ENCODE measurements at places on chromosomes 16 and 17.

GRCh38 chr16:86918637-86919036, 340.3 kb downstream of the FOXL1 start:
- DNase-seq = no peak

GRCh38 chr17:21816592-21817567, 124.6 kb downstream of the KCNJ18 start:
- DNase-seq = no peak

DNA sequence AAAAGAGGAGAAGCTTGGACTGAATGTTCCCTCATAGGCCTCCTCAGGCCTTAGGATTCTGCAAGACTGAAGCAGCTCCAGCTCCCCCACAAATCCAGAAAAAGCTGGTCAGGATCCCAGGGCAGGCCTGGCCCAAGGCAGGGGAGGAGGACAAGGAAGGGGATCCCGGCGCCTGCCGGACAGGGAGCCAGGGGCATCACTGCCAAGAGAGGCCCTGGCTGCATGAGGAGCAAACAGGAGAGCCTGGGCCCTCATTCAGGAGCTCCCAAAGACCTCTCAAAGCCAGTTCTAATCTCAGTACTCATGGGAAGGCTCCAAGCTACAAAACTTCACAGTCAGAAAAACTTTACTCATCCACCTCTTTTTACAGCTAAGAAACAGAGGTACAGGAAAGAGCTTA, 67.3 kb downstream of the ZNF423 start:
- no peak for DNase-seq

DNA sequence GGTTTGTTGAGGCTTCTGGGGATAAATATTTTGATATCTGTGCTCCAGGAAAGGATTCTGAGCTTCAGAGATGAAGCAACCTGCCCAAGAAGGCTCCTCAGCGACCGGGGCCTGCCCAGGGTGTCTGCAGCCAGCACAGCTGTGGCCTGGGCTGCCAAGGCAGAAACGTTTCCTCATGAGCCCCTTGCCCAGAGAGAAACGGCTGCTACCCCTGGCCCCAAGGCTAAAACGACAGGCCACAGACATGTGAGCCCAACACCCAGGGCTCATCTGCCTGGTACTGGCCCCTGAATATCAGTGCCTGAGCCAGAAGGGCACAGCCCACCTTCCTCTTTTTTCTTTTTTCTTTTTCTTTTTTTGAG, 45.4 kb upstream of the RASD1 start:
- no peak for DNase-seq

GRCh38 chr16:47895146-47895545, 260.6 kb downstream of the ABCC12 start:
- DNase-seq = no peak

GRCh38 chr16:56603589-56603988, 4.8 kb upstream of the MT2A start:
- no peak for DNase-seq

DNA sequence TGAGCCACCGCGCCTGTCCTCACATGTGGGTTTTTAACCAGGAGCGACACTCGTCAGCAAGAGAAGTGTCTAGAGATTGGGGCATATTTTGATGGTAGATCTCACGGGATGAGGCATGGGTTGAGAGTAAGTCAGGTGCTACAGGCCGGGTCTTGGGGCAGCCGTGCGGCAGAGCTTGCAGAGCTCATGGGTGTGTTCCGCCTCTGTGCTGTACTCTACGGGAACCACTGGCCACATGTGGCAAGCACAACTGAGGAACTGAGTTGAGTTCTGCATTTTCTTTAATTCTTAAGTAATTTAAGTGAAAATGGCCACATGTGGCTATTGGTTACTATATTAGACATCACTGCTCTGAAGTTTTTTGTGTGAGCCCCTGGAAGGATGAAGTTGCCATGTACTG, 9.6 kb downstream of the CLUAP1 start:
- DNase-seq = no peak

DNA sequence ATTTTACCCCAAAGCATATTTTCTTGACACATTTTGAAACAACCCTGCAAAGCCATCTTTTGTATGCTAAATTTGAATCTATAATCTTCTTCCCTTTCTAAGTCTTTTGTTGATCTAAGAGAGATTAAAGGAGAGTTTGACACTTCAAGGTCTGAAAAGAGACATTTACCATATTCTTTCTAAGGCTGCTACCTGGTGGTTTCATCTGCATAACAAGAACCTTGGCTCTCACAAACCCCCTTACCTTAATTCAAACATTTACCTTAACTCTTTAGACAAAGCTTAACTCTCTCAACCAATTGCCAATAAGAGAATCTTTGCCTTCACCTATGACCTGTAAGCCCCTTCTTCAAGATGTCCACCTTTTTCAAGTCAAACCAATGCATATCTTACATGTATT, 1143.6 kb downstream of the CDH11 start:
- DNase-seq = no peak

- no peak for DNase-seq
These were observed 5.7 kb upstream of the MRPL12 start for GRCh38 chr17:81697261-81698044.

- peak; percentile 66 for DNase-seq
These were observed 5.5 kb upstream of the MXRA7 start for GRCh38 chr17:76716146-76716838.

GRCh38 chr16:81457326-81458133, 12.9 kb downstream of the CMIP start:
- DNase-seq = no peak

DNA sequence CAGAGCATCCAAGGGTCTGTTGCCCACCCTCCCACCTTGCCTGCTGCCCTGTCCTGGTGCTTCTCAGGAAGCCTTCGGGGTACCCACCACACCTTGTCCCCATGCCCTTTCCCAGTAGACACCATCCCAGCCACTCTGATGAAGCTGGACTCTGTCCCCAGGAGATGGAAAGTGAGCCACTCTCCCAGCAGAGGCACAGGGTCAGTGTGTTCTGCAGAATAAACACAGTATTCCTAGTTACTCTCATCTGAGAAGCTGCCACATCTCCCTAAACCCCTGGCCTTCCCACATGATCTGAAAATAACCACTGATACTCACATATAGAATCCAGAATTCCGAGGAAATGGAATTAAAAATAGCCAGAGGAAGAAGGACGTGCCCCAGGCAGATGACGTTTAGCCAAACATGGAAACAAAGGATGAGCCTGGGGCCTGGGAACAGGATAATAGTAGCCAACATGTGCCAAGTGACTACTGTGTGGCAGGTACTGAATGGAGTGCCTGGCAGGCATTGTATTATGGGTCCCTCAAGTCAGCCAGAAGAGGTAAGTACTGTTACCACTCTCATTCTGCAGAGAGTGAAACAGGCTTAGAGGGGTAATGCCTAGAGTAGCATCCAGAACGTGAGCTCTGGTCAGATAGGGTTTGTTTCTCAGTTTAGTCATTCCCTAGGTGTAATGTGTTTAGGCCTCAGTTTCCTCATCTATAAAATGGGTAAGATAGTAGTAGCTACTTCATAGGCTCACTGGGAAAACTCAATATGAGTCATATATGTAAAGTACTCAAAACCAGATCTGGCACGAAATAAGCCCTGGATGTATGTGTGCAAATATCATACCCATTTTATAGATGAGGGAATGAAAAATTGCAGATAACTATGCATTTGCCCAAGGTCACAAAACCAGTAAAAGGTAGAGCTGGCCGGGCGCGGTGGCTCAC, 20.8 kb upstream of the PEMT start:
- DNase-seq = no peak

GRCh38 chr17:65278050-65278819, 141.1 kb downstream of the RGS9 start:
- peak; percentile 22 for DNase-seq

- DNase-seq = no peak
These were observed 63.2 kb upstream of the MARCHF10 start for GRCh38 chr17:62871291-62871690.

- DNase-seq = no peak
These were observed 5.0 kb downstream of the GCGR start for GRCh38 chr17:81808778-81809555.

DNA sequence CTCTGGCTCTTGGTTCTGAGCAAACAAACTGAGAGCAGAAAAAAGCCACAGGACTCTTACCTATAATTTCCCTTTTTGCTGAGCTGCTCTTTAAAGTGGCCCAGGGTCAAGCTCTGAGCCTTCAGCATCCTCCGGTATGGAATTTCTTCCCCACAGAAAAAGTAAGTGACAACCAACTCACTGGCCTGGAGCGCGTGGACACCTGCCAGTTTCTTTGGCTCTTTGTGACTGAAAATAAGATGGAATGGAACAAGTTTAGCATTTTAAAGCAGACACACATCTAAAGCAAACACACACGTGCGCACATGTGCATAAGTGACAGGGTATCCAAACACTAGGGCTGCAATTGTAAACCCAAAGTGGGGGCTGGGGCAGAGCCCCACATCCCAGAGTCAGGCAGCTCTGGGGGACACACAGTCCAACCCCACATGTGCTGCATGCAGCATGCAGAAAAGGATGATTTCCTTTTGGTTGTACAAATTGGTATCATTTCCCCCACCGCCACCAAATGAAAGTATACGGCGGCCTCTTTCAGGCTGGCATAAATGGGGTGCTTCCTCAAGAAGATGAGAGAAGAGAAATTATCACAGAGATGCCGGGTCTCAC, 27.5 kb downstream of the AXIN2 start:
- no peak for DNase-seq
